ENCODE measurements at places on chromosomes 3 and 15. TPM values are rescaled to one million over a fixed set of nuclear protein-coding genes. Genes with fewer than 3 reads are reported as not detected.

OSTN gene
- total RNA-seq = not detected

PROK2 gene
- total RNA-seq = not detected

MESP1 gene
- total RNA-seq = under 0.01 TPM

STRA6 gene
- total RNA-seq = not detected

TMEM207 gene
- total RNA-seq = not detected

CCDC54 gene
- not detected for total RNA-seq

CLDN18 gene
- not detected for total RNA-seq

ARHGEF26 gene
- 1.1 TPM for total RNA-seq

CCRL2 gene
- total RNA-seq = not detected

GLT8D1 gene
- 62.7 TPM for total RNA-seq

SPATA12 gene
- total RNA-seq = not detected

MKRN3 gene
- total RNA-seq = not detected

TLR9 gene
- total RNA-seq = not detected

CSPG5 gene
- total RNA-seq = 0.99 TPM

TNIK gene
- 9.7 TPM for total RNA-seq

ANKRD63 gene
- not detected for total RNA-seq

SKIL gene
- 38.8 TPM for total RNA-seq

ACKR2 gene
- total RNA-seq = 0.52 TPM

MEF2A gene
- 46.0 TPM for total RNA-seq

GRK7 gene
- under 0.01 TPM for total RNA-seq

FBXW12 gene
- total RNA-seq = not detected

SUCLG2 gene
- total RNA-seq = 35.2 TPM

CILP gene
- not detected for total RNA-seq

SI gene
- not detected for total RNA-seq

RLBP1 gene
- total RNA-seq = 0.17 TPM

ZNF385D gene
- 3.2 TPM for total RNA-seq

GOLGA8S gene
- total RNA-seq = not detected

CRYGS gene
- total RNA-seq = 3.6 TPM

All from mammary epithelial cell (primary cell).